ENCODE measurements at places on chromosomes 11 and 22.

- DNase-seq, result no peak
These were observed 2.9 kb upstream of the SMIM38 start for GRCh38 chr11:69152733-69153421.

GRCh38 chr11:105152560-105152959, 13.0 kb upstream of the CARD18 start:
- no peak for DNase-seq

DNA sequence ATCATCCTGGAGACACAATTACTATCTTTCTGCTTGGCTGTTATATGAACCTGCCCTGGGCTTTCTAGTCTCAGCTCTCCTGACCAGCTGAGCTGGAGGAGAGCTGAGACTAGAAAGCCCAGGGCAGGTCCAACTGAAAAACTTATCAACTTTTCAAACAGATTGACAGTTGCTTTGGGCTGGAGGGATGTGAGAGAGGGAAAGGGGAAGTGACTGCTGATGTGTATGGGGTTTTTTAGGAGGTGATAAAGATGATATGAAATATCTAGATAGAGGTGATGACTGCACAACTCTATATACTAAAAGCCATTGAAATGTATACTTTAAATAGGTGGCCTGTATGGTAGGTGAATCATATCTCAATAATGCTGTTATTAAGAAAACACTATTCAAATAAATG, 60.2 kb upstream of the CHRM4 start:
- no peak for DNase-seq

DNA sequence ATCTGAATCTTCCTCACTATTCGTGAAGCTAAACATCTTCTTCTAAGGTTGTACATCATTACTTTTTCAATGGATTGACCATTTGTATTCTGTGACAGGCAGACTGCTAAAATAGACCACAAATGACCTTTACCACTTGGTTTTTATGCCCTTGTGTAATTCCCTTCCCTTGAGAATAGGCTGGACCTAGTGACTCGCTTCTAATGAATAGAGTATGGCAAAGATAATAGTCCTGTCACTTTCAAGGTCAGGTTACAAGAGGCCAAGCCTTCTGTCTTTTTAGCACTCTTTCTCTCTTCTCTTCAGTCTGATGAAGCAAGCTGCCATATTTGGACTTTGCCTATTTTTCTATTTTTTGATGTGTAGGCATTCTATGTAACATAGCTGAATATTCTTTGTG, 492.9 kb downstream of the SOX6 start:
- no peak for DNase-seq

Measured in NCI-H446 treated with DMSO at 0.1 percent for 48 hours (cell line).